CD4-positive, alpha-beta T cell treated with Interleukin-4 for 1 hour (primary cell): ENCODE measurements at places on chromosomes 7 and 10.

DNA sequence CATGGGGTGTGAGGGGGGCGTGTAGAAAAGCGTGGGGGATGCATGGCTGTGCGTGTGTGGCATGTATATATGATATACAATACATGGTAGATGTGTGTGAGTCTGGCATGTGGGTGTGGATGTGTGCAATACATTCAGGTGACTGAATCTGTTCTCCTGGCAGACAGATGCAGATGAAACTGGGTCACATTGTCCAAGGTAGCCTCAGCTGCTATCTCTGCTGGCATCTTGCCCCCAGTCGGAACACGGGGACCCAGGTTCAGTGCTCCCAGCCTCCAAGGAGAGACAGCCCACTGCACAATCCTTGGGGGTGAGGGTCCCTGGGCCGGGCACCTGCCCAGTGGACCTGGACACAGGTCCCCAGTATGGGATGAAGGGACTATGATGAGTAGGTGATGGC is 12.4 kb upstream of the SRRM3 start:
- DNase-seq: no peak

DNA sequence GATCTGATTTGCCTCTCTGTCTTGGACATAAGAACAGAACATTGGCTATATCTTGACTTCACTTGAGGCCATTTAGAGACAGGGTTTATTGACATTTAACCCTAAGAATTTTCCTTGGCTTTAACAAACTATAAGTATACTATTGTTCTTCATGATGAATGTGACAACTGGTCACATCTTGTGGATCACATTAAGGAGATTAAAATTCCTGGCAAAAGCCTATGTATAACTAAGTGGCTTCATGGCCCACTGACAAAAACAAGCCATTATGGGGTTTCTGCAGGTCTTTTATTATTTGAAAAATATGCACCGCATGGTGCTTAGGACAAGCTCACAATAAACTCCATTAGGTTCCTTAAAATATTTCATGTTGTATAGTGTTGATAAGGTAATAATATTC is 54.8 kb downstream of the THNSL1 start:
- no peak for DNase-seq

DNA sequence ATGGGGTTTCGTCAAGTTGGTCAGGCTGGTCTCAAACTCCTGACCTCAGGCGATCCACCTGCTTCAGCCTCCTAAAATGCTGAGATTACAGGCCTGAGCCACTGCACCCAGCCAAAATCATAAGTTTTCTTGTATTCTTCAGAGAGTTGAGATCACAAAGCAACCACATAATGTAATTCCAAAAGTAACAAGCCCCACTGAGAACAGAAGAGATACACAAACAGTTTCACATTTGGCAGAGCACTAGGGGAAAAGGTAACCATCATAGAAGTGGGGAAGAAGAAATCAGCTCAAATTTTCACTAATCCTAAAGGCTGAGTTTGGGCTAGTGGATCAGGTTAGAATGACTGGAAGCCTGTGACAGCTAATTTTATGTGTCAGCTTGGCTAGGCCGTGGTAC is 5.4 kb upstream of the CEP41 start:
- no peak for DNase-seq

DNA sequence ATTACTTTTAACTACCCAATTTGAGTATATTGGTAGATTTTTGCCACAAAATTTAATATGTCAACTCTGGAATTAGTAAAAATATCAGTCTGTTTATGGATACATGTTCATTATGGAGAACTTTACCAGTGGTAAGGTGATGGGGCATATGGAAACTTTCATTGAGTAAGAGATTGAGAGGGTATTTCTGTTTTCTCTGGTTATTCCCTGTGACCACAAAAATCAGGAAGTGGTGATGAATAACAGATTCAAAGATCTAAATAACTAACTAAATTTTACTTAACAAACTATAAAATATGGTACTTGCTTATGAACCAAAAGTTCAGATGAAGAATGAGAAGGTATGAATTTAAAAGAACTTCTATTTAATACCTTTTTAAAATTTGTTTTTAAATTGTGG is 22.1 kb upstream of the STEAP4 start:
- no peak for DNase-seq

DNA sequence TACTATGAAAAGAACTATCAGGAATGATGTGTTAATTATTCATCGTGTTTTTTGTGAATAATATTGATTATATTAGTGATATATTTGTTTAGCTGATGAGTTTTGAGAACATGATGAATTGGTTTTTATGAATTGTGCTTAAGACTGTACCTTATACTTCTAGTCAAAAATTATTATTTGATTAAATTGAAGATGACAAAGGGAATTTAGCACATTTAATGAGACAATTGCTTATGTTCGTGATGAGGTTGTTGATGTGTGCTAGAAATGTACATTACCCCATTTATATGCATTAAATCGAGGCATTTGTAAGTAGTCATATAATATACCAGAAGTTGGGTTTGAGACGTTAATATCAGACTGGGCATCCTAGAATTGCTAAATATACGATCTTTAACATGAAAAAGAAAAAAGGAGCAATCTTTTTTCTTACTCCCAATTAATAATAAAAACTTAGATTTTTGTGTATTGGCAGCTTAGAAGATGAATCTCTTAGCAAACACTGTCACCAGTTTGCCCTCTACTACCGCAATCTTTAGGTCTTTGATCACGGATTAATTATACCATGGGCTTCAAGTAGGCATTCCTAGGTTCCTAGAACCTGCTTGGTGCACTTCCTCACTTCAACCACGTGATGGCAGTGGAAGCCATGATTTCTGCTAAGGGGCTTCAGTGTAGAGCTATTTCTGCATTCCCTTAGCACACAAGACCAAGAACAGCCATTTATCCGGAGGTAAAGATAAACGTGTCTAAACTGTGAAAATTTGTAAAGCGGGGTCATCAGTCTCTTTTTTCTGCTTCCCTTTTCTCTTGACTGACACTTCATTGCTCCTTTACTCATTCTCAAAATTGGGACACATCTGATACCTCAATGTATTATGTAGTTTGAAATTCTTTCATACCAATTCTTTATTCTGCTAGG is 1.6 kb downstream of the KLHDC10 start:
- DNase-seq: peak; percentile 73

- DNase-seq: no peak
These were observed 26.3 kb downstream of the CRCP start for GRCh38 chr7:66140924-66141323.

DNA sequence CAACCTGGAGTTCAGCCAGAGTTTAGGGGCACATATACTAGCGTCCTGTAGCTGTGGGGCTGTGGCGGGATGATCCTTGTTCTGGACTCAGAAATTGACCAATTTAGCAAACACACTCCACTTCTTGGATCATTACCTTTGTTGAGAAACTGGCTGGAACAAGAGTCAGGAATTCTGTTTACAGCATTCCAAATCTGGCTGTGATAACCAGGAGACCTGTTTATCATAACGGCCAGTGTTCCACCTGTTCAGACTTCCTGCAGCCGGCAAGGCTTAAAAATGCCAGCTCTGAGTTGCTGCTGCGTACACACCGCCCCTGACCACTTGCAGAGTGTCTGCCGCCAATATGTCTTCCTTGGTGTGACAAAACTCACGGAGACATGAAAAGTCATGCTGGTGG is 64.8 kb downstream of the ARMC3 start:
- DNase-seq: no peak

- DNase-seq: no peak
These were observed 8.8 kb downstream of the HSPA12A start for GRCh38 chr10:116733566-116733965.

- no peak for DNase-seq
These were observed 26.7 kb downstream of the PIK3CG start for GRCh38 chr7:106891548-106892410.

GRCh38 chr10:98349508-98349922 is 65.5 kb downstream of the PYROXD2 start:
- DNase-seq: no peak

GRCh38 chr10:118832241-118832651 is 77.5 kb upstream of the CACUL1 start:
- peak; percentile 28 for DNase-seq

DNA sequence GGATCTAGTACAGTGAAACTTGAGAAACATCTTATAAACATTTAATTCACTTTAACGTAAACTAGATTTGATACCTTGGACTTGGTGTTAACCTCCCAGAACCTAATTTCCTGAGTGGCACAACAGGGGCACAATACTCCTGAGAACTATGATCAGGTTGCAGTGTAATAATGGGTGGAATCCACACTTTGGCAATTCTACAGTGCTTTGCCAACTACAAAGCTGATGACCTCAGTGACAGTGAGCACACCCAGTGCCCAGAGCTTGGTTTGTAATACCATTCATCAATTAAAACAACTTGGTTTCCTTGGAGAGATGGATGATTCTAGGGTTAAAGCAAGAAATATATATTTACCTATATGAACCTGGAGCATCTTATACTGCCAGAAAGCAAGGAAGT is 379.2 kb downstream of the NRG3 start:
- no peak for DNase-seq

- DNase-seq: no peak
These were observed 24.4 kb downstream of the RALA start for GRCh38 chr7:39647816-39648215.
